GM12891 (cell line): ENCODE measurements at places on chromosomes 2 and 18.

- DNase-seq: no peak
Observed at GRCh38 chr2:85131116-85131515, 2.1 kb upstream of the TCF7L1 start.

GRCh38 chr2:86010083-86010482 lies 95.6 kb downstream of the POLR1A start:
- DNase-seq: no peak

DNA sequence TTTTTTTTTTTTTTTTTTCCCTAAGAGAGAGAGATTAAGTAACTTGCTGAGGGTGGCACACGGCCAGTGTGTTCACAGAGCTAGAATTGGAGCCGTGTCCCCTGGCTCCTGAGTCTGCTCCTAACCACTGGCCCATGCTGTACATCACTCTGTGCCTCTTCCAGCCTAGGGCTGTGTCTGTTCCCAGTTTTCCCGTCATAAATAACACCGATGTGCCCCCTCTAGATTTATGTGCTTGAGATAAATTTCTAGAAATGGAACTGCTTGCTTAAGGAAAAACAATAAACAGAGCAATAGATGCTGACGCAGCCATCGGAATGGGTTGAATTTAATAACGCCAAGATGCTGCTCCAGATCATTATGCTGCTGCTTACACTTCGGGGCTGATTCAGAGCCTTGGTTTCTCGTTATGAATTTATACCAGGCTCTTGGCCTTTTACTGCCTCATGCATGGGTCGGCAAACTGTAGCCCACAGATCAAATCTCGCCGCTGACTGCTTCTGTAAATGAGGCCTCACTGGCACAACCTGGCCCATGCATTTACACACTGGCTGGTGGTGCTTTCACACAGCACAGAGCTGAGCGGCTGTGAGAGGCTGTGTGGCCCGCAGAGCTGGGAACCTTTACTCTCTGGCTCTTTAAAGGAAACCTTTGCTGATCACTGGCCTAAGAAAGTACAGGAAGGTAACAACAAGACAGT lies 58.1 kb downstream of the NDUFA10 start:
- DNase-seq: no peak

DNA sequence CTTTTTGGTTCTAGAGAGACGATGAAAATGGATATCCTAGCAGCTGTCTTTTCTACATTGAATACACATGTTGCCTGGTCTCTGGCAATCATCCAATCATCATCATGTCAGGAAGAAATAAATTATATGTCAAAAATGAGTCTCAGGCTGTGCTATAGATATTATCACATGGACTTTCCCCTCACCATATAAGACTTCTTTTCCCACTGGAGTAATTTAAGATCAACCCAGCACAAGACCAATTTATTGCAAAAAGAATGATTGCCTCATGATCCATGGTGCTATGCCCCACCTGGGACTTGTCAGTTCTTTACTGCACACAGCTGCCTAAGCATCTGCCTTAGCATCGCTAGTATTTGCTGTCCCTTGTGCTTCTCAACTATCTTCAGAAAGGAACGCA lies 783.7 kb upstream of the TMEFF2 start:
- no peak for DNase-seq
